Astrocyte of the hippocampus (primary cell): ENCODE measurements at places on chromosomes 6 and 20.

- no peak for DNase-seq
Measured at GRCh38 chr20:45510242-45510862, 5.1 kb downstream of the SPINT3 start.

GRCh38 chr6:73476723-73477122, 15.2 kb downstream of the MTO1 start:
- DNase-seq, result no peak

DNA sequence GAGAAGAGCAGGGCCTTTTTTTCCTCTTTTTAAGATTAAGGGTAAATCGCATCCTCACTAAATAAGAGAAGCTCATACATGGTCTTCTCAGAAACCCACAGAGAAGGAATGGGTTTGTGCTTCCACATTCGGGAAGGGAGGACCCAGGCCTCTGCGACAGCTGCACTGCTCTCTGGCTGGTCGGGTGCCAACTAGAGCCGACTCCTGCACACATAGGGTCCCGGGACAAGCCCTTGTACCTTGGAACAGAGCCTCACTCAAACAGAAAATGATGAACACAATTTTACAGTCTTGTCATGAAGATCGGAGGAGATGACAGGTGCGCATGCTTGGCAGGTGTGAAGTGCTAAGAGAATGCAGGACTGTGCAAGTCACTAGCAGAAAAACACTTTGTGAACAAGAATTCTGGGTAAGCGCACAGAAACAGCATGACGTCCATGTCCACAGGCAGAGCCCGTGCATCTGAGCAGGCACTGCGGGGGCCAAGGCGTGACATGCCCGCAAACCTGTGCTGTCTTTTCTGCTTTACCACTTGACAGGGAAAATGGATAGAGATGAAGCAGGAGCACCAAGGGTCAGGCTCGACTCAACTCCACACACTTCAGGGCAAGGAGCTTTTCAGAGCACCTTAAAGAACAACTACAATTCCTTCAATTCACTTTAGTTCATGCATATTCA, 101.0 kb upstream of the MPC1 start:
- DNase-seq, result no peak

- DNase-seq, result peak; percentile 9
Measured at GRCh38 chr20:8640461-8640860, 428.4 kb upstream of the PLCB4 start.

GRCh38 chr6:125201961-125202729, 48.6 kb downstream of the TPD52L1 start:
- peak; percentile 90 for DNase-seq

DNA sequence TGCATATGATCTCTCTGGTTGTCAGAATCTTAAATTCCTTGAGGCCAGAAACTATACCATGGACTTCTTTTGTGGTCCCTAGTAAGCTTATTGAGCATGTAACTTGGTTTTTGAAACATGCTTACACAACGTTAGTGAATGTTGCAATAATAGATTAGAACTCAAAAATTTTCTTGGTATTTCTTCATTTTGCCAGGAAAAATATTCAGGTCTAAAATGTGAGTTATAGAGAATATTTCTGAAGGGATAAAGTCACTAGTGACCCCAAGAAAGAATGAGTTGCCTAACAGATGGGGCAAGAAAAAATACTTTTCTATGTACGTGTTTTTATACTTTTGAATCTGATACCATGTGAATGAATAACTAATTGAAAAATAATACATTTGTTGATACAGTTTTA, 195.4 kb downstream of the TFAP2A start:
- no peak for DNase-seq

DNA sequence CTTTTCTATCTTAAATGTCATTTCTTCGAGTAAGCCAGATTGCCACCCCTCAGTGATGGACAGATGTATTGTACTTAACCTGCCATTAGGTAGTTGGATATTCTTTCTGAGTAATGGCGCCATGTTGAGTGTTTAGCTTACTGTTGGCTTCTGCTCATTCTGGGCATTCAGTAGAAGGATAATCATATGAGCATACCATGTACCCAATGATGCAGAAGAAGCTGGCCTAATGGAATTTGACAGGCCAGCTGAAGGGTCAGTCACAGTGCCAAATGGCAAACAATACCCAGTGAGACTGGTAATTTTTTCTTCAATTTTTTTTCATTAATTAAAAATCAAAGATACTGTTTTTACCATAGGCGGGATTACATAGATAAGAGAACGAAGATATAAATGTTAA, 1010.8 kb upstream of the EYS start:
- DNase-seq, result peak; percentile 2

GRCh38 chr6:161195386-161195785, 78.5 kb downstream of the AGPAT4 start:
- no peak for DNase-seq

DNA sequence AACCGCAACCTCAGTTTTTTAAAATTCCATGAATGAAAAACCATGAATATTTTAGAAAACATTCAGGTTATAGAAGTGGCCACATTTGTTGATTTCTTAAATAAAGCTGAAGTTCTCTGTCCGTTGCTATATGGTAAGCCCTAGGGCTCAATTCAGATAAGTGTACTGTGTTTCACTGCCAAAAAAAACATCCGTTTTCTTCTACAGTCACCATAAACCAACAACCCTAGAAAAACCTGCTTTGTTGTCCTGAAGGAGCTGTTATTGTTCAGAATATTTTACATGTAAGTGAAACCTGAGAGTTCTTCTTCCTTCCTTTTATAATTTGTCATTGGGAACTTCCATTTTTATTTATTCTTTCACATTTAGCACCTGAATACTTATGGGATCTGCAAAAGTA, 274.1 kb downstream of the TFAP2A start:
- DNase-seq, result peak; percentile 60

DNA sequence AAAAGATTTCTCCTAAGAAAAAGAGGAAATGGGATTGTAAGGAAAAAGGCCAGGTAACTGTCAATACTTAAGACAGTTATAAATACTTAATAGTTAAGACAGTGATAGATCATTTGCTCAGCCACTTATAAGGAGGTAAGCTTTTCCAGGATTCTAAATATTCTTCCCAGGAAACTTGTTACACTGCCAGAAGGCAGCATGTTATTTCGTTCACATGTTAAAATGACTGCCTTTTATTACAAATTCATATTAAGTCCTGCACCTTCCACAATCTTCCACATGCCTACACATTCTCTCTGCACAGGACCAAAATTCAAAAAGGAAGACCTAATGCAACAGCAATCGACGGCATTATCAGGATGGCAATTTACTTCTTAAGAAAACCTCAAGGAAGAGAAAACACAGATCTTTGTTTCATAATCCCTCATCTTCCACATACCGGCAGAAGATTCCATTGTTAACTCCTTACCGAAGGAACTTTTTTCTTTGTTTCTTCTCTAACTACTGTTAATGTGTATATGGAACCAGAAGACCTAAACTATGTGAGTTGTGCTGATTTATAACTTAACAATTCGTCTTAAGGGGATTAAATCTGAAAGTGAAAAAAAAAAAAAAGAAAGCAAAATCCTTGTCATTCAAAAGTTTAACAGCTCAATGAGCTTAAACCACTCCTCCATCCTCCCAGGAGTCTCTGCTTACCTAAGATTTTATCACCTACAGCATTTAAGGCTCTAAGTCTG, 799 bp downstream of the TAAR2 start:
- DNase-seq, result no peak

- DNase-seq, result peak; percentile 64
Measured at GRCh38 chr6:154343473-154344308, 12.9 kb downstream of the IPCEF1 start.

GRCh38 chr6:138568997-138569396, 69.7 kb upstream of the NHSL1 start:
- DNase-seq, result peak; percentile 9

DNA sequence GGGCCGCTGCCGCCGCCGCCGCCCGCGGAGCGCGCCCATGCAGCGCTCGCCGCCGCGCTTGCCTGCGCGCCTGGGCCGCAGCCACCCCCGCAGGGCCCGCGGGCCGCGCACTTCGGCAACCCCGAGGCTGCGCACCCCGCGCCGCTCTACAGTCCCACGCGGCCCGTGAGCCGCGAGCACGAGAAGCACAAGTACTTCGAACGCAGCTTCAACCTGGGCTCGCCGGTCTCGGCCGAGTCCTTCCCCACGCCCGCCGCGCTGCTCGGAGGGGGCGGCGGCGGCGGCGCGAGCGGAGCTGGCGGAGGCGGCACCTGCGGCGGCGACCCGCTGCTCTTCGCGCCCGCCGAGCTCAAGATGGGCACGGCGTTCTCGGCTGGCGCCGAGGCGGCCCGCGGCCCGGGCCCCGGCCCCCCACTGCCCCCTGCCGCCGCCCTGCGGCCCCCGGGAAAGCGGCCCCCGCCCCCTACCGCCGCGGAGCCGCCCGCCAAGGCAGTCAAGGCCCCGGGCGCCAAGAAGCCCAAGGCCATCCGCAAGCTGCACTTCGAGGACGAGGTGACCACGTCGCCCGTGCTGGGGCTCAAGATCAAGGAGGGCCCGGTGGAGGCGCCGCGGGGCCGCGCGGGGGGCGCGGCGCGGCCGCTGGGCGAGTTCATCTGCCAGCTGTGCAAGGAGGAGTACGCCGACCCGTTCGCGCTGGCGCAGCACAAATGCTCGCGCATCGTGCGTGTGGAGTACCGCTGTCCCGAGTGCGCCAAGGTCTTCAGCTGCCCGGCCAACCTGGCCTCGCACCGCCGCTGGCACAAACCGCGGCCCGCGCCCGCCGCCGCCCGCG, 730 bp downstream of the INSM1 start:
- peak; percentile 42 for DNase-seq

DNA sequence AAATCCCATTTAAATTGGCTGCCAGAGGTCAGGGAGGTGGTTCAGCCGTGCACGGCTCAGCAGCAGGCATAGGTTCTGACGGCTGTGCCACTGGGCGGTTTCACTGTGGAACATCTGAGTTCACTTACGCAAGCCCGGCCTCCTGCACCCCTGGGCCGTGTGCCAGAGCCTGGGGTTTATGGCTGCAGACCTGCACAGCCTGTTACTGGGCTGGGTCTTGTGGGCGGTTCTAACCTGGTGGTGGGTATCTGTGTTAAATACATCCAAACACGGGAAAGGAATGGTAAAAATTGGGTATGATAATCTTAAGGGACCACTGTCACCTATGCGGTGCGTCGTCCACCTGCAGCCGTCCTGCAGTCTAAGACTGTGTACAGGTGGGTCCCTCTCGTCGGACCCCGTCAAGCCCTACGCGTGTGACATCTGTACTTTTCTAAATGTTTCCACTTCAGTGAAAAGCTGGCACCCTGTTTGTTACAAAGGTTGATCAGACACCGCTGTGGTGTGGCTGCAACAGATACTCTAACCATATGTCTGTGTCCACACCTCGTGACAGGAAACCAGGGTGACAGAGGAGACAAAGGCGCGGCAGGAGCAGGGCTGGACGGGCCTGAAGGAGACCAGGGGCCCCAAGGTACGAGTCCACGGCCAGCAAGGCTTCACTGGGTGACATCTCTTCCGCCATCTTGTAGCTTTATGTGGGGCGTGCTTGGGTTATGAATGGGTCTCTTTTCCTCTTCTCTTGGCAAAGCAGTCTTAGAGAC, 21.5 kb downstream of the COL9A3 start:
- DNase-seq, result no peak

GRCh38 chr20:6576726-6577125, 190.8 kb upstream of the BMP2 start:
- peak; percentile 88 for DNase-seq

- no peak for DNase-seq
Measured at GRCh38 chr6:33763483-33763882, 16.8 kb upstream of the IP6K3 start.

- no peak for DNase-seq
Measured at GRCh38 chr6:99446076-99446475, 21.0 kb upstream of the PNISR start.

DNA sequence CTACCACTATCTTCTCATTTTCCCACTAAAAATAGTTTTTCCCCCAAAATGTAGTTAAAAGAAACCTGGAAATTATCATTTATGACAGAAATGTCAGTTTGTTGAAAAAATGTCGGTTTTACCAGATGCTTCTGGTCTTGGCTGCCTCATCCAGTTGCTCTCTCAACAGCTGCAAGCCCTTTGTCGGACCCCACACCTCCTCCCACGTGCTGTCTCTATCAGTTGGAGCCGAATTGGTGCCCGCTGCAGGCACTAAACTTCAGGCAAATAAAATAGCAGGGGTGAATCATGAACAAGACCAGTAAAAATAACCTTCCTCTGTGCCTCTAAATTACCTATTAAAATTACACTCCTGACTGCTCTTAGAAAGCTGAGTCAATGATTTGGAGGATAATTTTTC, 129.5 kb upstream of the CEP162 start:
- DNase-seq, result no peak

DNA sequence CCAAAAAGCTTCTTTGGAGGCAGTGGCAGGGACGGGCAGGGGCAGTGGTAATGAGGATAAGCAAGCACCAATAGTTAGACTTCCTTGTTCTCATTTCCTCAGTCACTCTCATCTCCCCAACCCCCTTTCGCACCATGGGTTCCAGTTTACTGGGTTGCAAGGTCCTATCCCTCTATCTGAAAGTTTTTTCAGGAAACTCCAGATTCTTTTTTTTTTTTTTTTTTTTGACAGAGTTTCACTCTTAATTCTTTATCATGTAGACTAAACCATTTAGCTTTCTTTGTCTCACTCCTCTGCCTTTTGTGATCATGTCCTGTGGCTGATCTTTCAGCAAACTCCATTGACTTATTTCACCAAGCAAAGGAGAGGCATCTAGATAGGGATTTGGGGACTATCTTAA, 51.4 kb upstream of the GMDS start:
- no peak for DNase-seq

- peak; percentile 21 for DNase-seq
Measured at GRCh38 chr20:8837396-8837795, 231.5 kb upstream of the PLCB4 start.

DNA sequence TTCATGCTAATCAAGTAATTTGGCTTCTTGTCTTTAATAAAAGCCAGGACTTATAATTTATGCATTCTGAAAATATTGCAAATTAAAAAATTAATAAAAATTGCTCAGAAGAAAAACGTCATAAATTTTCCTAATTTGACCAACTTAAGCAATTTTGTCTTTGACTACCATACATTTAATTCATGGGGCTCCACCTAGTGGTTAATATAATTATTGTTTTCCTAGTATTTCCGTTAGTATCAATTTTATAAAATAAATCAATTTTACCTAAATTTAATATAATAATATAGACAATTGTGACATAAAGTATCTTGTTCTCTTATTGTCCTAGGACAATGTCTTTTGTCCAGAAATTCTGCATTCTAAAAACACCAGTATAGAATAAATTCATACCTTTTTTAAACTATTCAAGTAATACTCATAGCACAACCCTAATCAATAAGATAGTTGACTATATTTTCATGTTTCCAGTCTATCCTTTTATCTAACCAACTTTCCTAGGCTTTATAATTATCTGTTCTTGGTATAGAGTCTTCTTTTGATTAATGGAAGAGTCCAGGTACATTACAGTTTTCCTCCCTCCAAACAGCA, 319.9 kb downstream of the TRDN start:
- peak; percentile 23 for DNase-seq
